Stimulated activated CD8-positive, alpha-beta memory T cell treated with anti-CD3 and anti-CD28 coated beads, Interleukin-15, amount 100 ng/mL, for 4 hours (primary cell): ENCODE measurements at places on chromosomes 7 and 10.

- DNase-seq = no peak
Measured at GRCh38 chr7:125355899-125356298, 426.3 kb upstream of the POT1 start.

GRCh38 chr7:108503112-108504026 lies 22.6 kb downstream of the PNPLA8 start:
- no peak for DNase-seq

- DNase-seq = no peak
Measured at GRCh38 chr7:83366629-83367028, 203.9 kb upstream of the PCLO start.

- DNase-seq = no peak
Measured at GRCh38 chr10:67663449-67664087, 32.4 kb downstream of the CTNNA3 start.

DNA sequence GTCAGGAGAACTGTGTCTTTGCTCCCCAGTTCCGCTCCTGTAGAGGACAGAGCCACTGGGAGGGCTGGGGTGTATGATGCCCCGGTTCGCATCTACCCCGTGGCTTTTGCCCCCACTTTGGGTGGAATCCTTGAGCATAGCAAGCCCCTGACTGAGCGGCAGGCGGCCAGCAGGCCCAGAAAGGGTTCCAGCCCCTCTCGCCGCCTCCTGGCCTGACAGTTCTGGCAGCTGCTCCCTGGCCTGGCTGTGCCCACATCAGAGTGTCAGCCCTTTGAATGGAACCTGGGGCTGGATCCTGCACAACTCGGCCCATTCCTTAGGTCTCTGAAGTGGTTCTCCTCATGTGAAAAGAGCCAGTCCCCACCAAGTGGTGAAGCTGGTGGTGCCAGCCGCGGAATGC lies 106.7 kb downstream of the GRK5 start:
- DNase-seq = no peak

- DNase-seq = peak; percentile 66
Measured at GRCh38 chr7:17144322-17144721, 154.1 kb upstream of the AHR start.

GRCh38 chr10:96466-96865 lies 38.8 kb upstream of the ZMYND11 start:
- DNase-seq = no peak

- DNase-seq = no peak
Measured at GRCh38 chr7:105098863-105099515, 85.0 kb downstream of the KMT2E start.

GRCh38 chr7:131501422-131501821 lies 55.0 kb downstream of the PODXL start:
- DNase-seq = no peak

DNA sequence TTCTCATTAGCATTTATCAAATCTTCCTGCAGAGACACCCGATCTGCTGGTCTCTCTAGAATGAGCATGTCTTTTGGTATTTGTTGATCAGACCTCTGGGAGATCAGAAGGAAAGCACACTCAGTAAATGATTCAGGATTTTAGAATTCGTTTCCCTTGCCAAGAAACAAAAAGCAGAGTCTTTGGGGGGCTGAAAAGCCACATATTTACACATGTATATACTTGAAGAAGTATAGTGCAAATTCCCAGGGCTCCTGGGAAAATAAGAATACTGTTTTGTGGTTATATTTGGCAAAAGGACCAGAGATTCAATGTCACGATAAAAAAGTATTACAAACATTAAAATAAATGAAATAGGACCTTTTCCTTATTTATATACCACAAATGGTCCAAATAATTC lies 100.2 kb downstream of the AGMO start:
- no peak for DNase-seq

DNA sequence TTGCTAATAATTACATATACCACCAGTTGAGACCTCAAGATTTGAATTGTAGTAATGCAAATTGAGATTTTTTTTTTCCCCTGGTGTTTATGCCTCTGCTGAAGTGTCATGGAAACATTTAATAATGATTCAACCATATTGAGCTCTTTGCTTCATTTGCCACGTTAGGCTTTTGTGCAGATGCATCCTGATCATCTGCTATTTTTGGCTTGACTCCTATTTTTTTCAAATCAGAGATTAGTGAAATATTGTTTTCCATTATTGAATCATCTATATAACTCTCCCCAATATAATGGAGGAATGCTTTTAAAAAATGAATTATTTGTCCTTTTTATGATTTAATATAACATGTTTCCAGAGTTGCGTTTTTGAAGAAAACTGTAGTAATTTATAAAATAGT lies 115.1 kb downstream of the SRI start:
- no peak for DNase-seq

GRCh38 chr10:32338262-32338661 lies 8.7 kb downstream of the EPC1 start:
- DNase-seq = no peak

- DNase-seq = no peak
Measured at GRCh38 chr7:18572154-18572553, 76.6 kb downstream of the HDAC9 start.

DNA sequence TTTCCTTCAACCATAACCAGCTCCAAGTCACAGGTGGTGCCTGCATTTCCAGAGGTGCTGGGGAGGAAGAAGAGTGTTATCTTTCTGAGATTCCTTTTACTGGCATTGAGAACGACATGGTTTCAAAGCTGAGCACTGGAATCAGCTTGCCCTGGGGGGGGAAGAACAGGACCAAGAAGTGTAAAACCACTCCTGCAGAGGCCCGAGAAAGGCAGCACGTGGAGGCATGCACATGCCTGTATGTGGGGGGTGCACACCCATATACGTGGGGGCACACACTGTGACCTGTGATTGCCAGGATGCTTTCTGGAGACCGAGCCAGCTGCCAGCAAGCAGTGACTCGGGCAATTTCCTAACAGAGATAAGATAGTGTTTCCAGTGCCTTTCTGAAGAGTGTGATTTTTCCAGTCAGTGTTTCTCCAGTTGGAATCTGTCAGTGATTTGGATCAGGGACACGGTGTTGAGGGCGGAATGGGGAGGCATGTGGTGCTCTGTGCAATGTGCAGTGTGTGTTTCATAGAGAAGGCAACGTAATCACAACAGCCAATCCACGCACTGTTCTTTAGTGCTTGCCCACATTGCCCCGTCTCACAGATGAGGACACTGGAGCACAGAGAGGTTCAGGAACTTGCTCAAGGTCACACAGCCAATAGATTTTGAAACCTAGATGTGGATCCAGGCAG lies 4.2 kb downstream of the LRRC27 start:
- no peak for DNase-seq

GRCh38 chr10:86197166-86197790 lies 169.3 kb downstream of the GRID1 start:
- DNase-seq = no peak

DNA sequence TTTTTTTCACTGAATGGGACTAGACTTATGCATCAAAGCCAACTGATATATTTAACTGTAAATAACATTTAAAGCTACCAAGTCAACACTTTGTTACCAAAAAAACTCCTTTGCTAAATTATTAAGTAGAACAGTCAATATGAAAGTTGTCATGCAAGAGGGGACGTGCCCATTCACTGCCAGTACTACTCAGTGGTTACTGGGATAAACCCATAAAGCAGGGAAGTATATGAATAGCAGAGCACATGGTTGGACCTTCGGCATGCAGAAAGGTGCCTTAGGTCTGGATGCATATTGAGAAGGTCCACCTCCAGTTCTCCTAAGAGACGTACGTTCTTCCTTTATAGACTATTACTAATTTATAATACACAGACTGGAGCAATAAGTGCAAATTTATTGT lies 120.1 kb downstream of the SVOPL start:
- DNase-seq = no peak

DNA sequence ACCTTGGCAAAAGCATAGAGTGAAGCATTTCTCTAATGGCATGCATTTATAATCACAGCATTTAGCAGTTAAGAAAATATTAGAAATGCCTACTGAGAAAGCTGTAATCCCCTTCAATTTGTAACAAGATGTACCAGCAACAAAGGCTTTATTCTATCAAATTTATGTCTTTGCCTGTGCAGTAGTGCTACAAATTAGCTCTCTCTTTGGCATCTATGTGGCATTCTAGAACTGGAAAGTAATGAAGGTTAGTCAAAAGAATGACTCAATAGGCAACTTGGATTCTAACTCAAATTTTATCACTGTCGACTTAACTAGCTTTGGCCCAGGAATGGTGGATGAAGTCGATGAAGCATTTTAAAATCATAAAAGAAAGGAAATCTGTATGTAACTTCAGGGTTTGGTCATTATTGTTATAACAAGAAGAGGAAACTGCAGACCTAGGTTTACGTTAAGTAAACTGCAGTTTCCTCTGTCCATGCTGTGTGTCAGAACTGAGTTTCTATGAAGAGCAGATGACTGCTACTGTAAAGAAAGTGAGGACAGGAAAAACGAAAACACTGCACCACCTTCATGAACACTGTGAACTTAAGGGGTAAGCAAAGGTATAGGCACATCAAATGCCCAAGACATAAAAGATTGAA lies 140.0 kb downstream of the RAPGEF5 start:
- no peak for DNase-seq

DNA sequence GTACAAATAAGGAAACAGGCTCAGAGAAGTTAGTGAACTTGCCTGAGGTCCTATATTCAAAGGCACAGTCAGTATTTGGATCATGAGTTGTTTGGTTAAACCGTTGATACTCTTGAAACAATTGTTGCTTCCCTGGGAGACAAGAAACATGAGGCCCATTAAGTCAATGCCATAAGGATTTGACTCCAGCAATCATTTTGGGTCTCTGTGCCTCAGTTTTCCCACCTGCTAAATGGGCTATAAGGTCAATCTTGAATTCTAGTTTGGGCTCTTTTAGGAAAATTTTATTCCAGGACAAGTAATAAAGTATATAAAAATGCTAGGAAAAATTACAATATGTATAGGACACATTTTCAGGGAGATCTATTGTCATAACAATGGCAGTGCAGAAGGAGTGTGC lies 202.1 kb downstream of the TMEM26 start:
- DNase-seq = no peak

DNA sequence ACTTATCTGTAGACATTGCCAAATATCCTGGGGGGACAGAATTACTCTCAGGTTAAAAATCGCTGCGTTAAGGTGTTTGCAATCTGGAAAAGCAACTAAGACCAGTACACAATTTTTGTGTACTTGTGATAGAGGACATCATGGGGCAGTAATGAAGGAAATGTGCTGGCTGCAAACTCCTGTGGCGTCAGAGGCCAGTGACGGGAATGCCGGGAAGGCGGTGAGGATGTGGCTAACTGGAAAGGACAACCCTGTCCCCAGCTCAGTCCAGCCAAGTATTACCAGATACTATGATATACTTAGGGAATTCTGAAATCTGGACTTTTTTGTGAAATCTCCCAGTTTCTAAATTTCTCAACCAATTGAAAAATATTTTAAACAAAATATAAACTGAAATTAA lies 103.1 kb upstream of the NANOS1 start:
- no peak for DNase-seq

DNA sequence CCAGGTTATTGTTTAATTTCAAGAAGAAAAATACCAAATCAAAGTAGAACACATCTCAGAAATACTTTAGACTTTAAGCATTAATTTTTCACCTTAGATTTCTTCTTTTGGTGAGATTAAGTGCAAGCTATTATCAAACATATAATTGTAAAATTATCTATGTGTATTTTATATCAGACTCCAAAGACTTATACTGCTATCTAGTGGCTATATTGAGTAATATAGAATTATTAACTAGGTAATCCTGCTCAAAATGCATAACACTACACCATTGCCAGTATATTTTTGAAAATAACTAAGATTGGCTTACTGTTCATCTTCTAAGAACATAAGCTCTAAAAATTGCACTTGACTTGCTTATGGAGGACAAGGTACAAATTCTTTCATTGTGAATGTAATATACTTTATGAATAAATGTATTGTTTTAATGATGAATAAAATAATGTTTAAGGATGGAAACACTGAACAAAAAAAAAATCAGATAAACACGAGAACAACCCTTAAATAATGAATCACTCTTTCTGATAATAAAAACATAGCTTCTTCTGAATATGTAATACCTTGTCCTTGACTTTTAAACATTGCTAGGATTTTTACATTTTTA lies 86.7 kb upstream of the GNAI1 start:
- no peak for DNase-seq

DNA sequence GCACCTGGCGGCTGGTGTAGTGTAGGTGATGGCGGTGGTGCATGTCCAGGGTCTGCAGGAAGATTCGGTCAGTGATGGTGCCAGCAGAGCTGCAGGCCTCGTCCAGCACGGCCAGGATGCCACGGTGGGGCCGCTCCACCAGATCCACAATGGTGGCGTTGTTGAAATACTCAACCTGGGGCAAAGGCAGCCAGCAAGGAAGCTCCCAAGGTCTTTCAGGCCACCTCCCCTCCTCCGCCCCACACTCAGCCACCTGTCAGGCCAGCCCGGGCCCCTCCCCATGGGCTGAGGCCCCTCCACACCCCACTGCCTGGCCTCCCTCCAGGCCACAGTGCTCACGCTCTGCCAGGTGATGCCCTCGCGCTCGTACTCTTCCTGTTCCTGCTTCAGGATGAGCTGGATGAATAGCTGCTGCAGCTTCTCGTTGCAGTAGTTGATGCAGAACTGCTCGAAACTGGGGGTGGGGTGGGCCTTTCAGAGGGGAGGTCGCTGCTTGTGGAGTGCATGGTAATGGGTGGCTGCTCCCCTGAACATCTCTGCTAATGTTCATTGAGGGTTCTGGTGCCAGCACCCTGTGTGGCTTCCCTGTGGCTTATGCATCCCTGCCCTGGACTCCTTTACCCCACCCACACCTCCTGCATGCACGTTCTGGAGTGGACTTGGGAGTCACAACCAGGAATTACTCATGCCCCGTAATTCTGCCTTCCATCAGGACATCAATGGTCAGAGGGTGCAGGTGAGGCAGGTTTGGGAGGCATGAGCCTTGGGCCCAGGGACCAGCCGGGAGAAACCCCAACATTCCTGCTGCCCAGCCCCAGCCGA lies 8.9 kb downstream of the MYO1G start:
- no peak for DNase-seq

GRCh38 chr7:128858380-128859231 lies 4.0 kb upstream of the ATP6V1F start:
- no peak for DNase-seq

- no peak for DNase-seq
Measured at GRCh38 chr7:1665549-1666316, 4.3 kb upstream of the ELFN1 start.

GRCh38 chr10:31762316-31762715 lies 166.3 kb downstream of the ARHGAP12 start:
- no peak for DNase-seq

GRCh38 chr10:8444630-8445029 lies 390.1 kb downstream of the GATA3 start:
- DNase-seq = peak; percentile 13

GRCh38 chr7:117230276-117231046 lies 92.4 kb downstream of the WNT2 start:
- no peak for DNase-seq

DNA sequence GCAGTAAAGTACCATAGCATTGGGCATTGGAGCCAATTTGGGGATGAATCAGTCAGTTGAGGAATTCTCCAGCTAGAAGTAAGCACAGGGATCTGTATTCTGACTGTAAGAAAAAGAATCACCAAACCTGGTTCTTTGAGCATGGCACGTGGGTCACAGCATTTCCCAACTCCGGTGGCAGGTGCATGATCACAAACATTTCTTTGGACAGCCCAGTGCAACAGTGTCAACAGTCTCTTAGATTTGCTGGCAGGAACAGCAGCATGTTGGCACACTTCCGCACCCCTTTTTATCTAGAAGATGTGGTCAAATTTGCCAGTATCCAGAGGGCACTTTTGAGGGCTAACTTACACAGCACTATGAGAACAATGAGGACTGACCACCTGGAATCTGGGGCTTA lies 437.5 kb upstream of the GHITM start:
- DNase-seq = no peak
